Nucleus accumbens (tissue), 56 donors: ENCODE measurements at places on chromosomes 5 and 9.

- no peak for DNase-seq
Measured at GRCh38 chr9:892123-892522, 50.6 kb downstream of the DMRT1 start.

GRCh38 chr5:127031147-127031862 lies 947 bp upstream of the MARCHF3 start:
- no peak for DNase-seq

DNA sequence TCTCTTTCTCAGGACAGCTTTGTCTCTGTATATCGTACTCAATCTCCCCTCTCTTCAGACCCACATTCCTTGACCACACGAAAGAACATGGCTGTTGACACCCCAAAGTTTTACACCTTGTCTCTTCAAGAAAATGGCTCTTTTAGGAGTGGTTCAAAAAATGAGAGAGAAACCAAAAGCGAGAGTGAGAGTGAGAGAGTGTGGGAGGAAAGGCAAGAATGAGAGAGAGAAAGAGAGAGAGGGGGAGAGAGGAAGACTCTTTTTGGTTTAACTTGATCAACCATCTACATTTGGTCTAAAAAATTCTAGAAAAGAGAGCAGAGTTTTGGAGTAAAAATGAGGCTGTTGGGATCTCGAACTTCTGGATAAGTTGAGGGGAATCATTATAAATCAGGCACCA lies 581.8 kb upstream of the WWC1 start:
- no peak for DNase-seq

GRCh38 chr5:97297063-97297703 lies 114.1 kb upstream of the RIOK2 start:
- no peak for DNase-seq

GRCh38 chr9:126471084-126471624 lies 142.6 kb upstream of the LMX1B start:
- DNase-seq: no peak

- no peak for DNase-seq
Measured at GRCh38 chr9:122370869-122371755, at the start of gene PTGS1. Gene PTGS1, plus strand, starts transcription at chr9:122371024. Its CDS starts 61 bp downstream, at chr9:122371085.

DNA sequence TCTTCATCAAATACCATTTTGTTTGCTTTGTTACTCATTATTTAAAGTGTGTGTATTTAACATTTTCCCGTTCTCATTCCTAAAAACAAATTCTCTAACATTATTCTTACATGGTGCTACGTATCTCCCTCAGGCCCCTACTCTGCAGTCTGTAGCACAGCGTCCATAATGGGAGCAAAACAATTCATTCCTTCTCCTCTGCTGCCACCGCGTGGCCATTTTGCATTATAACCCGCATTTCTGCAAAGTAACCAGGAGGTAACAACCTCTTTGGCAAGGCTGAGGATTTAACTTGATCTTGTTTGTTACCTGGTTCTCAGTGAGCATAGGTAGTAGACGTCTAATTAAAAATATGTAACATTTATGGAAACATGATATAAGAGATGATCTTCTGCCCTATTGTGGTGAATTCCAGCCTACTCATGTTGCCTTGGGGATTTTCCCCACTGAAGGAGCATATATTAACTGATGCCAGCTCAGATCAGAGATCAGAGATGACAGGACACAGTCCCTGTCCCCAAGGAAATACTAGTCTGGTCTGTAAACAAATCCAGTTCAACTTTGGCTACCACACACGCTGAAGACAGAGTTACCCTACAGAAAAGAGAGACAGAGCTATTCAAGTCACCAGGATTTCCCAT lies 10.5 kb downstream of the OR1K1 start:
- peak; percentile 7 for DNase-seq

DNA sequence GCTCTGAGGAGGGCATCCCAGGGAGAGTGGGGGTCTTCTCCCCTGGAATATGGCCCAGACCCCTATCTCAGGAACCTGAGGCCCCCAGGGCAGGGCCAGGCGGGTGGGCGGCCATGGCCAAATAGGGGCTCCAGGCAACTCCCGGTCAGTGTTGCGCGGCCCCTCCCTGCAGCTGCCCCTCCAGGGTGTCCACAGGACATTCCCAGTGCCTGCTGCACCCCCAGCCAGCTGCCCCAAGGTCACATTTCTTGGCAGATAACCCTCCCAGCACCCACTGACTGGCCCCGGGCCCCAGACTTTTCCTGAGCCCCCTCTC lies 53.6 kb upstream of the EGFL7 start:
- DNase-seq: no peak

DNA sequence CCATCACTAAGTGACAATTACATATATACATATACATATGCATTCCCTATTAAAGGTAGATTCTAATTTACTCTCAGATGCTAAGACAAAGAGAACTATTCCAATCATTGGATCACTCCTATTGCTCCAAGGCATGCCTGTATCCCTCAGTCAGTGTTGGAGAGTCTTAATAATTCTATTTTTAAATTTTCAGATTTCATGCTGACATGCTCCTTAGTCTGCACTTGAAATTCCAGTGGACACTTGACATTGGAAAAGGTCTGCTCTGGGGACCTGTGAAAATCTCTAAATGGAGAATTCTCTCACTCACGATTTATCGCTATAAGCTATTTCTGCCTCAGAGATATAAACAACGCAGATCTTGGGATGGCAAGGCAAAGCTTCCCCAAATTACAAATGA lies 3.9 kb upstream of the FUBP3 start:
- DNase-seq: no peak

- DNase-seq: no peak
Measured at GRCh38 chr5:97148288-97148687, 5.9 kb upstream of the LIX1 start.
